Fibroblast of skin of left biceps (primary cell): ENCODE measurements at places on chromosomes 1 and 21.

- no peak for DNase-seq
Observed at GRCh38 chr1:53278298-53278725, 40.0 kb upstream of the MAGOH start.

DNA sequence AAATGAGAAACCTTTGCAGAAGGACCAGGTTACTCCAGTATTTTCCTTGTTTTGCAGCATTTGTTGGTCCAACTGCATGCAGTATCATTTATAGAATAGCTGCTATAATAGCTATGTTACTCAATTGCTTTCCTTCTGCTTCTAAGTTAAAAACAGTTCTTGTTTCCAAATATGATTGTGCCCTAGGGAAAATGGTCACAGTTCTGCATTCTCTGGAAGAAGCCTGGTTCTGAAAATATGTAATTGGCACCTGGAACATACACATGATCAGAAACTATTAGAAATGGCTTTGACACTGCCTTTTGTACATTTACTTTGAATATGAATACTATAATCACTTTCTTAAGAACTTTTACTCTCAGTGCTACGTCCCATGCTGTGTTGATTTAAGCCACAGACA lies 33.6 kb downstream of the HENMT1 start:
- DNase-seq = no peak

GRCh38 chr1:222334026-222334680 lies 213.8 kb downstream of the HHIPL2 start:
- peak; percentile 6 for DNase-seq

DNA sequence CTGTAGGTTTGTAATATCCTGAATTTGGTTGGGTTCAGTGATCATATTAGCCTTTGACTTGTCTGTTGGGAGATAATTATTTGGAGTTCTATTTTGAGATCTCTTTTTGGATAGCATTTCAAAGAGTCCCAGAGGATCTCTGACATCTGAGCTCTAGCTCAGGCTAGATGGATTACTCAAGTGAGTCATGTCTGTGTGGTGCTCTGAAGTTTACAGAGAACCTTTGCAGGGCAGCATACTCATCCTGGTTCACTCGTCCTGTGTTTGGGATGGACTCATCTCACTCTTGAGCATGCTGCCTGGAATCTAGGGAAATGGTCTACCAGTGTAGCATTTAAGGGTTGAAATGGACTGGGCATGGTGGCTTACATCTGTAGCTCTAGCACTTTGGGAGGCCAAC lies 29.4 kb upstream of the BMP8A start:
- DNase-seq = no peak

DNA sequence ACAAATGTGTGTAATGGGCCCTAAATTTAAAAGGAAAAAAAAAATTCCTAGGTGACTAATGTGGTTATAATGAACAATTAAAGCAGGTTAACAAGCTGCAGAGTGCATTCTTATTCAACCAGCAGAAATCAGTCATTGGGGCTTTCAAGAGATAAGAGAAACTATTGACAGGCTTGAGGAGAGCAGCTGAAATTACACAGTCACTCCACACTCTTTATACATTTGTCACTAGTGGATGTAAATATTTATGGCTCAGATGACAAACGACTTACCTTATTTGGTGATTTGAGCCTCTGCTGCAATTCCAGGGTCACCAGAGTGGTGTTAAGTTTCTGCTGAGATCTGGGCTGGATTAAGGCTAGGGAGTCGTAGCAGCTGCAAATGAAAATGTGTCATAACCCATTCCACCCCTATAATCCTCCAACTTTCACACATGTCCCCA lies 896.3 kb downstream of the TTLL7 start:
- peak; percentile 85 for DNase-seq

DNA sequence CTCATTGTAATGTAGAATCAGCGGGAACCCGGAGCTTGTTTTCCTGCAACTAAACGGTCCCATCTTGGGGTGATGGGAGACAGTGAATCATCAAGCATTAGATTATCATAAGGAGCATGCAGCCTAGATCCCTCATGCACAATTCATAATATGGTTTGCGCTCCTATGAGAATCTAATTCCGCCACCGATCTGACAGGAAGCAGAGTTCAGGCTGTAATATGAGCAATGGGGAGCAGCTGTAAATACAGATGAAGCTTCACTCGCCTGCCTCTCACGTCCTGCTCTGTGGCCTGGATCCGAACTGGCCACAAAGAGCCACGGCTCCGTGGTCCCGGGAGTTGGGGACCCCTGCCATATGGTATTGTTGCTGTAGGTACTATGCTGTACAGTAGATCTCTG lies 1.6 kb downstream of the IFI44 start:
- peak; percentile 51 for DNase-seq

GRCh38 chr1:161190962-161191521 lies 7.8 kb downstream of the ADAMTS4 start:
- no peak for DNase-seq

DNA sequence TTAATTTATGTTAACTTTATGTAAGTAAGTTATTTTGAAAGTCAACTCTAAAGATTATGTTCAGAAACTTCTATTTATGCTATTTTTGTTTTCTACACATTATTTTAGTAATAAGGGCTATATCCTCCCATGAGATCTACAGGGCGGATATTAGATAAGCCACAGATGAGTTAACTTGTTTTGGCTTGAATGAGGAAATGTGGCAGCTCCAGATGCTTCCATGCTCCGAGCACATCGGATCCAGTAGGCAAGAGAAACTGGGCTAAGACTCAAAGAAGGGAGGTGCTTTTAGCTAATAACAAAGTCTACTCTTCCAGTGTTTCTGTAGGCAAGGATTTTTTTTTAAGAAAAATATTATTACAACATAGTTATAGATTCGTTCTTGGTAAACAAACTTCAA lies 20.0 kb upstream of the LAMC1 start:
- DNase-seq = no peak

- peak; percentile 80 for DNase-seq
Observed at GRCh38 chr21:45140346-45140940, 66.1 kb downstream of the ADARB1 start.

DNA sequence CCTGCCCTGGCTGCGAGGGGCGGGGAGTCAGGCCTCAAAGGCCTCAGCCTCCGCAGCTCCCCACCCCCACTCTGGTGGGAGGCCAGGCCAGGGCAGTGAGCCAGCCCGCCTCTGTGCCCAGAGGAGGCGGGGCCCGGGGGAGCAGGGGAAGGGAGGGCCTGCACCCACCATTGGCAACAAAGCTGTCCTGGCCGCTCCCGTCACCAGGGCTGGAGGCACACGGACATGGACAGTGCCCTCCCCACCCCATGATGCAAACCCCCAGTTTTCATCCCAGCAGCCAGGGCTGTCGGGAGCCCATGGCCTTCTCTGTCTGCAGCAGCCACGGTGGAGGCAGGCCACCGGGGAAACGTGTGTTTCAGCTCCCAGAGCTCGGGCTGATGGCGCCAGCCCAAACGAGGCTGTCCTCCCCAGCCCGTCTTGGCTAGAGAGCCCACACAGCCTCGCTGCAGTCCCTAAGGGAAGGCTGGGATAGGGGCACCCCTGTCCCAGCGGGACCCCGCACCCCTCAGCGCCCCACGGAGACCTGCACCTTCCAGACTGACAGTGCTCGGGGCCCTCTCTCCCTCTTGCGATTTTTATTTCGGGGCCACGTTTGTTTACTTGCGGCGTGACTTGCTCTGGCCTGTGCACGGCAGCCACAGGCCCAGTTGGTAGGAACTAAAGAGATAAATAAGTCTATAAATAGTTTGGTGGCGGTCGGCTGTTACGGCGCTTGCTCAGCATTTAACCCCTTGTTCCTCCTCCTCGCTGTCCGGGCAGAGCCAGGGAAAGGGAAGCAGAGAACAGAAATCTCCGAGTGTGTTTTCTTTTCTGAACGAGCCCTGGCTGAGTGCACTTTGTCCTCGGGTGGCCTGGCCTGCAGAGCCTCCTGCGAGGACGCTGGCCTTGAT lies 101.8 kb downstream of the PRDM16 start:
- DNase-seq = no peak

GRCh38 chr1:26824731-26825130 lies 1.8 kb upstream of the ZDHHC18 start:
- no peak for DNase-seq

DNA sequence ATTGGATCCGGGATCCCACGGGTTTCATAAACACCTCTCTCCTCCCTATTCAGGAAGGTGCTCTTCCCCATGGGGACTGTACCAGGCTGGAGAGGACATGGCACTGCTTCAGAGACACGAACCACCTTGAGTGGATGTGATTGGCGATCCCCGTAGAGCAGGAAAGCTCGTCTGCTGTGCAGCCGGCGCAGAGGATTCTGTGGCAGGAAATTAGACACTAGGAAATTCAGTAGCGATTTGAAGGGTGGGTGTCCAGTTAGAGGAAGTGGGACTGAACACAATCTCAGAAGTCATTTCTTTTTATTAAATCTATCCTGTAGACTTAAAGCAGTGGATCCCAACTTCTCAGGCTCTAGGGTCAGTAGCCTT lies 767 bp downstream of the PDIK1L start:
- DNase-seq = no peak

DNA sequence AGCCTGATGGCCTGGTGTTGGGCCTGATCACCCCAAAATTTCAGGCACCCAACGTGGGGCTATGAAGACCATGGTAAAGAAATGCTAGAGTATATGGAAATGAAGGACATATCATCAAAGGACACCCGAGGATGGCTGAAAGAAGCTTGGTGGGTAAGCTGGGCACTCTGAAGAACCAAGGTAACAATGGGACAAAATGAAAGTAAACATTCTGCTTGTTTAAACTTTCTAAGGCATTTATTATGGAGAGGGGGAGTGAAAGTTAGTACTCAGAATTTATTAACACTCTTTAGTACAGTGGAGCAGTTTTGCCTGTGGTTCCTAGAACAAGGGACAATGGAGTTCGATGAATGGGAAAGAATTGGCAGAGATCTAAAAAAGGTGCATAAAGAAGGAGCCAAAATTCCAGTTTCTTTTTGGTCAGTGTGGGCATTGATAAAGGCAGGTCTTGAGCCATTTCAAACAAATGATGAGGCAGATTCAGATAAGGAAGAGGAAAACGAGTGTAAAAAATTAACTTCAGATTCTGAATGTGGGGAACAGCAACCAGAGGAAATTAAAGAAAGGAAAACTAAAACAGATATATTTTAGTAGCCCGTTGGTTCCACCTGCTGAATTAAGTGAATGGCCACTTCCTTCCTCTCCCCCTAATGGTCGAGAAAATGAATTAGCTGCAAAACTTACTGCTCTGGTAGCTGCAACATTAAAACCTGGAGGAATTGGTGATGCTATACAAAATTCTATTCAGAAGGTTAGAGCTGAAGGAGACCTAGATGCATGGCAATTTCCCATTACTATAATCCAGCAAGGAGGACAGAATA lies 8.4 kb upstream of the PM20D1 start:
- no peak for DNase-seq

- DNase-seq = no peak
Observed at GRCh38 chr1:63946866-63947491, 173.2 kb downstream of the ROR1 start.

DNA sequence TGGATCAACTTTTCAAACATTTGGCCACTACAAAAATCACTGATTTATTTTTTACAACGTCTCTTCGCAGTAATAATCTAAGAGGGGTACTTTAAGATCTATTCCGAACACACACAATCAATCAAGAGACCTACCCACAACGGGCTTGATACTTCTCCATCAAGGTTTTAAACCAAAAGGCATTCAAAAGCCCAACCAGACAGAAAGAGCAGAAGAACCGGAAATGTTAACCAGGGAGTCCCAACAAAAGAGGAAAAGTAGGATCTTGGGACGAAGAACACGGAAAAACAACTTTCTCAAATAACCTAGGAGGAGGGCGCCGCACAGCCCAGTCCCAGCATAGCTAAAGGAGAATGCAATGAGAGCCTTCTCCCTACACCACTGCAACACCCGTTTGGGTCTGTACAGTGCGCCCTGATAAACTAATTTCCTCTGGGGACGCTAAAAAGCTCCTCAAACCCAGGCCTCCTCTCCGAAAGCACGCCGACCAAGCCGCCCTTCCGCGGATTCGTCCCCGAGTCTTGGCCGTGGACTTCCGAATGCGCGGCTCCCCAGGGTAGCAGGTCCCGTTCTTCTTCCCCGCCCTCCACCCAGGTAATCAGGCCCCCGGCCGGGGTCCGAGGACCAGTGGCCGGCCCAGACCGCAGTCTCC lies 623 bp downstream of the RPL22 start:
- DNase-seq = no peak

- DNase-seq = no peak
Observed at GRCh38 chr1:21801100-21801499, 11.0 kb upstream of the LDLRAD2 start.

GRCh38 chr1:7558921-7559869 lies 211.9 kb upstream of the VAMP3 start:
- DNase-seq = no peak

DNA sequence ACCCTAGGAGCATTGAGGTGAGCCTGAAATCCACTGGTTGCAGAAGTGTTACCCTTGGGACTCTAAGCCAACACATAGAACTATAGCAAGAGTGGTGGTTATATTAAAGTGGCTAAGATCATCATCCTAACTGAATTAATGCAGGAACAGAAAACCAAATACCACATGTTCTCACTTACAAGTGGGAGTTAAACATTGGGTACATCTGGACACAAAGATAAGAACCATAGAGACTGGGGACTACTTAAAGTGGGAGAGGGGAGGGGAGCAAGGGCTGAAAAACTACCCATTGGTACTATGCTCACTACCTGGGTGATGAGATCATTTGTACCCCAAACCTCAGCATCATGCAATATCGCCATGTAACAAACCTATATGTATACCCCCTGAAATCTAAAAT lies 100.0 kb downstream of the SLC25A24 start:
- no peak for DNase-seq

- no peak for DNase-seq
Observed at GRCh38 chr1:210586771-210587170, 258.1 kb downstream of the HHAT start.

GRCh38 chr1:155241069-155241679 lies 14.1 kb downstream of the ENTREP3 start:
- peak; percentile 59 for DNase-seq

- DNase-seq = no peak
Observed at GRCh38 chr1:201409440-201409839, 10.3 kb upstream of the LAD1 start.

GRCh38 chr1:94883691-94884090 lies 43.2 kb downstream of the CNN3 start:
- DNase-seq = no peak

DNA sequence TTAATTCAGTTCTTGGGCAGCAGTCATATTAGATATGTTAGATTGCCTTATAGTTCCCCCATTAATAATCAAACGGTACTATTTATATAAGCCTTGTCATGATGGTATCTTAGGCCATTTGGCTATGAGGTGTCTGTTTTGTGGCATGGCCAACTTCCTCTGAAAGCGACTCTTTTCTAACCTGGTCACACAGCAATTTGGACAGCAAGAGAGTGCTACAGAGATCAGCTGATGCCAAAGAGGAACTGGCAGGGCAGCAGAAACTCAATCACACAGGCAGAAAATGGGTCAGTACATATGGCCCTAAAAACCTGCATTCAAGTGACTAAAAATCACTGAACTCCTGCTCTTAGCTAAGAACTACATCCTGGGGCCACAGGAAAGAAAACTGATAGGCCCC lies 13.4 kb upstream of the MUTYH start:
- DNase-seq = no peak
